Sciatic nerve (tissue), 2 donors: ENCODE measurements at places on chromosomes 16 and 17. TPM values are rescaled to one million over a fixed set of nuclear protein-coding genes. Genes with fewer than 3 reads are reported as not detected.

The STX1B gene
- 2.1 TPM for total RNA-seq

- DNase-seq, result no peak
Observed at GRCh38 chr17:61452301-61453290, at the start of gene TBX4. Gene TBX4 (plus strand): TSS chr17:61452422. CDS start chr17:61456491, 4,069 bp downstream.

GRCh38 chr16:586645-587590 lies 2.9 kb upstream of the RAB40C start:
- DNase-seq, result no peak

- DNase-seq, result no peak
Observed at GRCh38 chr17:40515011-40515410, 13.6 kb upstream of the TNS4 start.

DNA sequence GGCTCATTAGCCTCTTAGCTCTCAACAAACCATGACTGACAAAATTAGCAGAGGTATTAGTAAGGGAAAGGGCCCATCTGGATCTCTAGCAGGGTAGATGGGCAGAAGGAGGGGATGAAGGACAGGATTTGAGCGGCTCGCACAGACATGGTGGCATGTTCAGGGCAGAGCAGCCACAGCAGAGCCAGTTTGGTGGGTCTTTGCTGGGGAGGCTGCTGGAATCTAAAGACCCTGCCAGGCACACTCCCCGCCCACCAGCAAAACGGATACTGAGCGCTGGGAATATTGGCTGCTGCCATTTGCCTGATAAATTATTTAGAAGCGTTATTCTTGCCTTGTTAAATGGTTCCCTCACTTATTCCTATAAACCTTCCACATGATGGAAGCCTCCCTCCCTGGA lies 20.7 kb upstream of the NAT9 start:
- DNase-seq, result no peak
